Cortex of kidney (tissue), 1 donor: ENCODE measurements at places on chromosomes 7 and 10.

GRCh38 chr10:32050177-32050576, 6.0 kb downstream of the KIF5B start:
- no peak for DNase-seq

DNA sequence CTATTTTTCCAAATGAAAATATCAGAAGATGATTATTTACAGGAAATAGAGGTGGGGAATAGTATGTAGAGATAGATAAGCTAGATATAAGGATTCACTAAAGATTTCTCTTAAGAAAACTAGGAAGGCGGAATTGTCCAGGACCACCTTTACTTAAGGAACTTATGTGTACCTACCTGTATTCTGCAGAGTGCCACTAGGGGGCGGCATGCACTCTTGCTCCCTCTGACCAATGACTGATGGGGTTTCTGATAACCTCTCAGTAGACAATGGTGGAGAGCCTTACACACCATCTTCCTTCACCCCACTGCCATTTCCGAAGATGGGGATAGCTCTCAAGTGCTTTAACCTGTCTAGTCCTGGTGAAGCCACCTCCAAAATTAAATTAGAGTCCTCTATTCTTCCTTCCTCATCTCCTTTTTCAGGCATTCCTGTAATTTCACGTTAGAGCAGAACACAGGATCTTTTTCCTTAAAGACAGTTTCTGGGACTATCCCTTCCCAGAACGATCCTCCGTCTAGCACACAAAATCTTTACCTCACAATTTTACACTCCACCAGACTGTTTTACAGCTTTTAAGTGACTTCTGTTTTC, 453.1 kb downstream of the SORCS1 start:
- DNase-seq, result no peak

DNA sequence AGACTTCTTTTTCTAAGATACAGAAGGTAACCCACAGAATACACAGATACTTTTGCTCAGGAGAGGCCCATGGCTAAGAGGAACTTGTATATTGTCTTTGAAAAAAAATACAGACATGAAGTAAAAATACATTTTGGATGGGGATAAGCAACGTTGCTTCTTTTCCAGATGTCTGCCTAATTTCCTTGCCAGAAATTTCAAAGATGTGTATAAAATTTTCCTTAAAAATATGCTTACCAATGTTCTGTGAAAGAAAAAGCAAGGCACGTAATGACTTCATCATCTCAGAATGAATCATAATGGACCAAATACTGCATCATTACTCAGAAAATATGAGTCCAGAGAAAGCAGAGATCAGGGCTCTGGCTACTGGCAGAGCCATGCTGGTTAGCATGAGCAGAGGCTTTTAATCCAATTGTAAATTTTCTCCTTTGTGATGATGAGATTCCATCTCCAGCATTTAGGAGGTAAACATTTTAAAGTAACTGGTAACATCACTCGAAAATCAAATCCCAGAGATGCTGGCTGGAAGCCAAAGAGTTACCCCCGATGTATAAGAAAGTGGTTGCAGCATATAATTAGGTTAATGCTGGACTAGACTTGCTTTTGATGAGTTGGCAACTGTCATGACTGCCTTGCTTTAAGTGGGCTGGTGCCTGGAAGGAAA, 272.5 kb downstream of the SEMA3A start:
- DNase-seq, result no peak

DNA sequence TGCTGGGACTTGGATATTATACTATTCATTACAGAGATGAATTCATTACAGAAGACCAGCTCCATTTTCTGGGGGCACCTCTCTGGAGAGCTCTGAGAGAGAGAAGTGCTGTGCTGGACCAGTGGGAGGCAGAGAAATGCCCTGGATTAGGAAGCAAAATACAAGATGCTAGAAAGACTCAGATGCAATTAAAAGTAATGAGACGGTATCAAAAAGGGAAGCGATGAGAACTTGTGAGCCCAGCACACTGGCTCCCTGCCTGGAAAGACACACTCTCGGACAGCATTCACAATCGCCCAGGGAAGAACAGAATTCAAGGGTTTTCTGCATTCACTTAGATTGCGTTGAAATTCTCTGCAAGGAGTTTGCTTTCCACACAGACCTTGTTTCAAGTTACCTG, 3.5 kb upstream of the FRAT2 start:
- DNase-seq, result no peak

- no peak for DNase-seq
Measured at GRCh38 chr7:132782777-132783640, 206.7 kb upstream of the PLXNA4 start.

DNA sequence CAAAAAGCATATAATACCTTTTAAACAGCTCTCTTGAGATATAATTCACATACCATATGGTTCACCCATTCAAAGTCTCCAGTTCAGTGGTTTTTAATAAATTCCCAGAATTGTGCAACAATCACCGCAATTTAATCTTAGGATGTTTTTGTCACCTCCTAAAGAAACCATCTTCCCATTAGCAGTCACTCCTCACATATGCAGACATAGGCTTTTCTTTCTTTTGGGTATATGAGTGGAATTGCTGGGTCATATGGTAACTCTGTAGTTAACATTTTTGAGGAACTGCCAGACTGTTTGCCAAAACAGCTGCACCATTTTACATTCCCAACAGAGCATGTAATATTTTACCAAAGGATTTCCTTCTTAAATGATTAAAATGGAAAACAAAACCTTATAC, 57.0 kb downstream of the CC2D2B start:
- no peak for DNase-seq

GRCh38 chr10:79615577-79615976, 4.8 kb downstream of the SFTPA1 start:
- DNase-seq, result no peak

GRCh38 chr7:69827558-69827957, 229.3 kb downstream of the AUTS2 start:
- no peak for DNase-seq
